ENCODE measurements at places on chromosomes 6 and 20.

DNA sequence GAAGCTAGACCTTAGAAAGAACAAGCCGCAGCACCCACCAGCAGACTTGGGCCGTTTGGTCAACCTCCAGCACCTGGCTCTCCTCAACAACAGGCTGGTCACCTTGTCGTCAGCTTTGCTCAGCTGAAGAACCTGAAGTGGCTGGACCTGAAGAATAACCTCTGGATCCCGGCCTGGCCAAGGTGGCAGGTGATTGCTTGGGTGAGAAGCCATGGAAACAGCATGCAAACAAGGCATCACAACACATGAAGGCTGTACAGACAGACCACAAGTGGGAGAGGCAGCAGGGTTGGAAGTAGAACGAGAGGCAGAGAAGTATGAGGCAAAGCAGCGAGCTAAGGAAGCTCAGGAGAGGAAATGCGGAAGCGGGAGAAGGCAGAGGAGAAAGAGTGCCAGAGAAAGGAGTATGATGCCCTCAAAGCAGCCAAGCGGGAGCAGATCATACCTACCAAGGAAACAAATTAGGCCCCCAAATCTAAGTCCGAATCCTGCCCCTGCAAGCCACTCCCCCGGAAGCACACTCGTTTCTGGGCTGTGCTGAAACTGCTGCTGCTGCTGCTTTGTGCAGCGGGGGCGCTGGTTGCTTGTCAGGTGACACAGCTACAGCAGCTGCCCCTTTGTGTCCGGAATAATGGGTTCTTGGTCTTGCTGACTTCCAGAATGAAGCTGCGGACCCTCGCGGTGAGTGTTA, 121.6 kb upstream of the LGSN start:
- no peak for DNase-seq

DNA sequence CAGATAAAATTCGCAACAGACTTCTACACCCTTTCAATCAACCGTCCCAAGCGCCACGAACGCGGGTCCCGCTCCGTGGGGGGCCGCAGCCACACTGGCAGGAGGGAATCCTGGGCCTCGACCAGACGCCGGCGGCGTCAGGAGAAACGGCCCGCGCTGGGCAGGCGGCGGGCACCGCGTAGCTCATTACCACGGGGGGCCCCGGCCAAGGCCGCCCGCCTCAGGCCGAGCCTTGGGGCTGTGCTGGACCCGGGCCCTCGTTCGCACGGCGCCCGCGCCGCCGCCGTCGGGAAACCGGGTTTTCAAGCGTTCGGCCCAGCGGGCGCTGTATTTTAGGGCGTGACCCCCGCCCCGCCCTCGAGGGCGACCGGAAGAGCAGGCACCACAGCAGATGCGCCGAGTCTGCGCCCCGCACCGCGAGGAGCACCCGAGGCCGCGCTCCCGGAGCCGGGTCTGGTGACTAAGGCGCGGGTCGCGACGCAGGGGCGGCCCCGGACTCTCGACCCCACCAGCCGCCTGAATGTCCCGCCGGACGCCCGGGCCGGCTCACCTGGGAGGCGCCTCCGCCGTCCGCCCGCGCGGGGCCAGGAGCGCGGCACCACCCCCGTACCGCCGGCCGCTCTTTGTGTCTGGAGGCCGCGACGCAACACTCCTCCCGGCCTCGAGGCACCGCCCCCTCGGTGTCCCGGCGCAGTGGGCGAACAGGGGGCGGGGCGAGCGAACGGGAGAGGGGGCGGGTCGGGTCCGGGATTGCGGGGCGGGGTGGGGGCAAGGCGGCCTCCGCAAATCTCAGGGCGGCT, at the start of gene NINL:
Gene NINL, minus strand, starts transcription at position 627 of the 800 bp plus-strand sequence. CDS start 58,944 bp downstream, outside the sequence.
- peak; percentile 51 for DNase-seq

DNA sequence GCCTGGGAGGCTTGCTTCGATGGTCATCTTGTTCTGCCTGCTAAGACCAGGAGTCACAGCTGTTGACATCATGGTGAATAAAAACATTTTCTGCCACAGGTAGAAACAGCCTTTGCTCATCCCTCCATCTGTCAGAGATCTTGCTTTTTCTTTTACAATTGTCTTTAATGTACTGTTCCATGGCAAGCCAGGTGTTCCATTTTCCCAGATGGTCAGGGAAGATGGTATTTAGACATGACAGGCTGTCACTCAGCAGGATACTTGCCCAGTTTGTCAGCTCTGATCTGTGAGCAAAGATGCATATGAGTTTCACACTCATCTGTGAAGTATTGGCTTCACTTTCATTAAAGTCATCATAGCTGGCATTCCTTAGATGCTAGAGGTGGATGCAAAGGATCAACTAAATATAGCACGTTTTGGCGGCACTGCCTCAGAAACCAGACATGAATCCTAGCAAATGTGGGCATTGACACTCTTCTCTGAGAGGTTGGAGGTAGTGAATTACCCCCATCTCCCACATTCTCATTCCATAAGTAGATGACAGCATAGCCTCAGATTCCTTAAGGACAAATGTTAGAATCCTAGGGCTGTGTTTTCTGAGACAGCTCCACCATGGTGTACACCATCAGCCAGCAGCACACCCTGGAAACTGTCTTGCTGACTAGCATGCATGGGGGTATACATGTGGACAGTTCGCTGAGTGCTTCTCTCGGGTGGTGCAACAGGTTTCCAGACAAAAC, 4.2 kb downstream of the SSTR4 start:
- DNase-seq: no peak

DNA sequence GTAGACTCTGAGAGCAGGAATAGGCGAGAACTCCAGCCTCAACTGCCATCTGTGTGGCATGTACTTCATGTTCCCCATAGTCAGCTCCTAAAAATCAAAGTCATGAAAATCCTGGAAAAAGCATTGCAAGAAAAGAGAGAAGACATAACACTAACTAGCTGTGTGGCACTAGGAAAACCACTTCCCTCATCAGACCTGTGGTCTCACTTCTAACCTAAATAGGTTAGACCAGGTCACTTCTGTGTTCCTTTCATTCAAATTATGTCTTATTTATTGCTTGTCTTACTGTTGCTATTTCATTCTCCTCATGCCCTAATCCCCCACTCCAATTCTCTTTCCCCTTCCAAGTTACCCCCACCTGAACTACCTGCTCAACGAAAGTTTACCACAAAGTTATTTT, 70.2 kb downstream of the TNFRSF21 start:
- no peak for DNase-seq

- DNase-seq: no peak
Observed at GRCh38 chr20:588476-588875, 21.6 kb downstream of the TCF15 start.

GRCh38 chr6:11710311-11710761, 68.3 kb downstream of the ADTRP start:
- DNase-seq: peak; percentile 74

DNA sequence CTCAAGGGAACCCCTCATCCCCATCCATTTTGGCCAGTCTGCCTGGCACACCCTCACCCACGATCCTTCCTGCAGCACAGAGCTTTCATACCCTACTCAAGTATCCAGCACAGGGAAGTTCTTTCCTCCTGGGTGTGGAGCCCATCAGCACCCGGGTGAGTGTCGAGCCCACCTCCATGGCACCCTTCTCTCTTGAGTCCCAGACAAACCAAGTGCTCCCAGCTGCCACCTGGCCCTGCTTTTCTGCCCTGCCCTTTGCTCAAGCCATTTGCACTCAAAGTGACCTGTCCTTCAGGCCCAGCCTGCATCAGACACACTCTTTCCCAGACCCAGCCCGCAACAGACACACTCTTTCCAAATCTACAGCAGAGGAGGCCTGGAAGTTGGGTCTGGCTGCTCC, 257.2 kb downstream of the DLL1 start:
- DNase-seq: no peak

Data from CD4-positive, alpha-beta T cell (primary cell).